AML-193 (cell line): ENCODE measurements at places on chromosomes 3 and 15.

DNA sequence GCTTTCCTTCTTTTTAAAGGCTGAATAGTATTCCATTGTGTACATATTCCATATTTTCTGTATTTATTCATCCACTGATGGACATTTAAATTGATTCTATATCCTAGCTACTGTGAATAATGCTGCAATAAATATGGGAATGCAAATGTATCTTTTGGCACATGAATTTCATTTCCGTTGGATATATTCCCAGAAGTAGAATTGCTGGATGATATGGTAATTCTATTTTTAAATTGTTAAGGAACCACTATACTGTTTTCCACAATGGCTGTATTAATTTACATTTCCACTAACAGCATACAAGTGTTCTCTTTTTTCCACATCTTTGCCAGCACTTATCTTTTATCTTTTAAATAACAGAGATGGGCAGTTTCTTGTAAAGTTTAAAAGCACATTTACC is 302.7 kb downstream of the CTNNB1 start:
- DNase-seq: no peak

DNA sequence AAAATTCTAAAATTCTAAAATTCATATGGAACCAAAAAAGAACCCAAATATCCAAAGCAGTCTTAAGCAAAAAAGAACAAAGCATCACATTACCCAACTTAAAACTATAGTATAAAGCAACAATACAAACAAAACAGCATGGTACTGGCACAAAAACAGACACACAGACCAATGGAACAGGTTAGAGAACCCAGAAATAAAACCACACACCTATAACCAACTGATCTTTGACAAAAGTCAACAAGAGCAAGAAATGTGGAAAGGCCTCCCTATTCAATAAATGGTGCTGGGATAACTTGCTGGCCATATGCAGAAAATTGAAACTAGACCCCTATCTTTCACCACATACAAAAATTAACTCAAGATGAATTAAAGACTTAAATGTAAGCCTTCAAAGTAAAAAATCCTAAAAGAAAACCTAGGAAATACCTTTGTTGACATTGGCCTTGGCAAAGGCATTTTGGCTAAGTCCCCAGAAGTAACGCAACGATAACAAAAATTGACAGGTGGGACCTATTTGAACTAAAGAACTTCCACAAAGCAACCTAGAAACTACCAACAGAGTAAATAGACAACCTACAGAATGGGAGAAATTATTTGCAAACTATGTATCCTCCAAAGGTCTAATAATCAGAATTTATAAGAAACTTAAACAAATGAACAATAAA is 56.9 kb downstream of the TTBK2 start:
- DNase-seq: no peak

GRCh38 chr15:99704444-99704838 is 28.8 kb downstream of the LYSMD4 start:
- DNase-seq: peak; percentile 89

DNA sequence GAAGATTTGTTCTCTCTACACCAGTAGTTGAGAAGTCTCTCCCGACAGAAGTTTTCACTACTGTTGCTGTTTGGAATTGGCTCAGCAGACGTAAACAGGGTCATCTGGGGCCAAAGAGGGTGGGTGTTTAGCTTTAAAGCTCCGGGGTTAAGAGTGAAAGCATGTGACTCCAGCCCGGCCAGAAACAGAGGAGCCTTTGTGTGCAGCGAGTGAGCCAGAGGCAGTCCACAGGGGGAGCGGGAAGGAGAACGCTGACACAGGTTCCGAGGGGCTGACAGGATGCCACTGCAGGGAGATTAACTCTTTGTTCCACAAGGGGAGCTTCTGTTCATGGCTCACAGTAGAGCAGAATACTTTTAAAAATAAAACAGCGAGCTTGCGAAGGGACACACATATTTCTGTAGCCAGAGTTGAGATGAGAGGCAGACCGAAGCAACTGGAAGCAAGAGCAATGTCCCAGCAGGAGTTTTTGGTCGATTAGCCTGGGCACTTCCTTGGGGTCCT is 26.9 kb downstream of the BMF start:
- peak; percentile 48 for DNase-seq

DNA sequence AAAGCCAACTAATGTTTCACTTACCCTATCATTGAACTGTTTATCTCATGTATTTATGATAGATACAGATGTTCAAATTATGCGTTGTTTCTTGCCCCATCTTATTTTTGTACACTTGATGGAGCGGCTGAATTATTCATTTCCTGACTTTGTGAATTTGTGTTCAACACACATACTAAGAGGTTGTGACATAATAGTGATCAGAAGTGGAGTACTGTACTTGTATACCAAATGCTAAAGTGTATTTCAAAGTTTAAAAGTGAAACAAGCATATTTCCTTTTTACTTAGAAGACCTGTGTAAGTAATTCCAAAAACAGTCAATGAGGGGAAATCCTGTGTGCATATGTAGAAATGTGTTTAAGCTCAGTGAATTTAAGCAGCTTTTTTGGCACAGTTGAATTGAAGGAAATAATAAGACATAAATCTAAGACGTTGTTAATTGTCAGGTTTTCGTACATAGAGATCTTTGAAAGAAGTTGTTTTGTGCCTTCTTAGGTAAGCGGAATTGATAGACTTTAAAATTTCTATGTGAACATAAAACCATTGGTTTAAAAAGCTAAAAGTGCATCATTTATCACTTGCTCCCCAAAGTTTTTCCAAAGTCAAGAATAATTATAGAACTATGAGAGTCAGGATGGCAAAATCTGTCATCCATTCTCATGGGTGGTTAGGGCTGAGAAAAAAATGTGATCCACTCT is 1.9 kb downstream of the NFKBIZ start:
- peak; percentile 26 for DNase-seq

DNA sequence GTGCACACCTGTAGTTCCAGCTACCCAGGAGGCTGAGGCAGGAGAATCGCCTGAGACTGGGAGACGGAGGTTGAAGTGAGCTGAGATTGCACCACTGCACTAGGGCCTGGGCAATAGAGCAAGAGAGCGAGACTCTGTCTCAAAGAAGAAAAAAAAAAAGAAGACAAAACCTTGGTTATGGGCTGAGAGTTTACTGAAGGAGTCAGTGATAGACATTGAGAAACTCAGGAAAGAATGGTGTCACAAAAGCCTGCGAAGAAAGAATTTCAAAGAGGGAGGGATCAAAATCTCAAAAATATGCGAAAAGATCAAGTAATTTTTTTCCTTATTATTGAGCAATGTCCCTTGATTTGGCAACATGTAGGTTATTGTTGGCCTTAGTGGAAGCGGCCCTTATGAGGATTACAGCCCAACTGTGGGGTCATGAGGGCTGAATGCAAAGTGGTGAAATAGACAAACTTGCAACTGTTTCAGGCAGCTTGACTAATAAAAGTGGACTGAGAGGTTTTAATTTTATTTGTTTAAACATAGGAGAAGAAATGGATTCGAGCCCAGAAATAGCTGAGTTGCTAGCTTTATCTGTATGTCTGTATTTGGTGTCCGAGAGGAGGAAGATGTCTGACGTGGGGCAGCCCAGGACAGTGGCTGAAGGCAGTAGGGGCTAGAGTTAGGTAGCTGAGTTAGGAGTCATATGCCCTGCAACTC is 18.8 kb upstream of the CELF6 start:
- DNase-seq: peak; percentile 30

DNA sequence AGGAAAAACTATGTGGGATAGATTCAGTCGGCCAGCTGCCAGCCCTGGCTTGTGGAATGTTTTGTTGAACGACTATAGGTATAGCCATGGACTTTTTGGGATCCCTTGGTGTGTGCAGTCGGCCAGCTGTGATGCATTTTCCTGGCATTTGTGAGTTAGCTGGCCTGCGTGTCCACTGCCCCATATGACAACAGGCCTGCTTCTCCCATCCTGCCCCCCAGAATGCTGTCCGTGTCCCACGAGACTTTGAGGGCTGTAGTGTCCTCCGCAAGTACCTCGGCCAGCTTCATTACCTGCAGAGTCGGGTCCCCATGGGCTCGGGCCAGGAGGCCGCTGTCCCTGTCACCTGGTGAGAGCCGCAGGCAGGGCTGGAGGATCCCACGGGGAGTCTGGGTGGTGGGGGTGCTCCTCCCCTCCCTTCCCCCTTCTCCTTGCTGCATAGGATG is 23.6 kb downstream of the PTPN23 start:
- DNase-seq: no peak

DNA sequence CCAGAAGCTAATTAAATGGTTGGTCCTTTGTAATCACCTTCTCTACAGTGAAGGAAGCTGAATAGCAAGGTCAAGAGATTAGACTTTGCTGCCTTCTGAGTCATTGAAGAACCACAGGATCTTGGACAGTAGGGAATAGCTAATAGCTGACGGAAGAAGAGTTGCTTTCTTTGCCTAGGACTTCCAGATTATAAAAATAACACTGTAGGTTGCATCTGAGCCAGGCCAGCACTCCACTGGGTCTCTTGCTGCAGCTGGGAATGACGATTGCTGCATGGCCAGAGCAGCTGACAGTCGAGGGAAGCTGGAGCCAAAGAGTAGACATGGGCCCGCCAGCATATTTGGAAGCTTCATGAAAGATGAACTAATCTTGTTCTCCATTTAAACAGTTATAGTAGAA is 81.5 kb upstream of the KCNMB2 start:
- DNase-seq: no peak

GRCh38 chr3:127451321-127451720 is 139.2 kb downstream of the TPRA1 start:
- no peak for DNase-seq

DNA sequence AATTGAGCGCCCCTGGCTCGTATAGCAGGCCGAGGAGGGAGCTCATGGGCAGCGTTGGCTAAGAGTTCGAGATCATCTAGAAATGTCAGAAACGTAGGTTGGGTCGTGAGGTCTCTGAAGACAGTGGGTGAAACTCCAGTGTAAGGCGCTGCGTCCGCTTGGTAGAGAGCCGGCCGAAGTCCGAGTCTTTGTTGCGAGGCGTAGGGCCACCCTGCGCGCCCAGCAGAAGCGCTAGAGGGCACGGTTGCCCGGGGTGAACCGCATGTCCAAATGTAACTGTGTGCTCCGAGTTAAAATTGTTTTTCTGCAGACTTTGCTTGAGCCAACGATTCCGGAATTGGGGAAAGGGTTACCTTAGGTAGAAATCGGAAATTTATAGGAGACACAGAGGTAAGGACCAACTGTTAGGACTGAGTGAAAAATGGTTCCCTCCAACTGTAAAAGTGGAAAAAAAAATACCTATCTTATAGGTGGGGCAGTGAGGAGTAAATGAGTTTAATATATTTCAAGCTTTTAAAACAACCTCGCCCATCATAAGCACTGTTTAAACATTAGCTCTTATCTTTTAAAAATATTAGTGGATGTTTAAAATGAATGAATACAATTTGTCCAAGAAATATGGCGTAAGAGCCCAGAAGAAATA is 993 bp upstream of the SIAH2 start:
- DNase-seq: peak; percentile 75

DNA sequence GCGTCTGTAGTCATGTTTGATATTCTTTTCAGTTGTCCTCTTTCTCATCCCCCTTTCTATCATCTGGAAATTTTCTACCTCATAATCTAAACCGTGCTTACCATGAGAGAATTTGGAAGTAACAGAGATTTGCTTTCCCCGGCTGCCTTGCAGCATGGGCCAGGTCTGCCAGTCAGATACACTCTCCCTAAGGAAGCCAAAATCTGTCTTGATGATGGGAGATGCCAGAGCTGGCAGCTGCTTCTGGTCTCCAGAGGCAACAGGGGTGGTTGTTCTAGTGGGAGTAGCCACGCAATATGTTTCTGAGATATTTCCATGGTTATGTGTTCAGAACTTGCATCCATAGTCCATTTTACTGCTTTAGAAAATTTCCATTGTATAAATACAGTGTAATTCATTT is 218.9 kb upstream of the RORA start:
- DNase-seq: no peak

GRCh38 chr15:74958320-74958907 is 1.8 kb upstream of the RPP25 start:
- no peak for DNase-seq

DNA sequence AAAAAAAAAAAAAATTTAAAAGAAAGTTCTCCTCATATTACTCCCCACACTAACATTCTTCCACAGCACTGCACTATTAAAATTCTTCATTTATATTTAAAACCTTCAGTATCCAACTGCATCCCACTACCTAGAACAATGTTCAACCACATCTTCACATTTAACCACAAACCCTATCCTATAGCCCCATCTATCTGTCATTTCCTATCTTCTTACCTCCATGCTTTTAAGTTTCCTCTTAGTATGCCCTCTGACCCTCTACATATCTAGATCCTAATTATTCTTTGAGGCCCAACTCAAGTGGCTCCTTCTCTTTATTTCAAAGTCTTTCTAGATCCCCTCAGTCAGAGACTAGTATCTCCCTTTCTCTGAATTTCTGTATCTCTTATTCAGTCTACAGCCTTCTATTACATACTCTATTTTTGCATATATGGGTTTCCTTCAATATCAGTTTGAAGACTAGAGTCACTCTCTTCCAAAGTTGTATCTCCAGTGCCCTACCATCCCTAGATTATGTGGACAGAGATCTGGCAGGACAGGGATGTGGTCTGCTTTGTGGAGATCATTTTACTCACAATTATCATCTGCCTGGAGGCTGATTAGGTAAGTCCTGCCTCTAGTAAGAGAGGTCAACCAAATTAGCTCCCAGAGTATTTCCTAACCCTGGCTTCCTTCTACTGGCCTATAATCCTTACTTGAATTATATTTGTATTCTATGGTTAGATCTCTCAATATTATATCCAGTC is 1.4 kb downstream of the CIAO2A start:
- DNase-seq: peak; percentile 41

DNA sequence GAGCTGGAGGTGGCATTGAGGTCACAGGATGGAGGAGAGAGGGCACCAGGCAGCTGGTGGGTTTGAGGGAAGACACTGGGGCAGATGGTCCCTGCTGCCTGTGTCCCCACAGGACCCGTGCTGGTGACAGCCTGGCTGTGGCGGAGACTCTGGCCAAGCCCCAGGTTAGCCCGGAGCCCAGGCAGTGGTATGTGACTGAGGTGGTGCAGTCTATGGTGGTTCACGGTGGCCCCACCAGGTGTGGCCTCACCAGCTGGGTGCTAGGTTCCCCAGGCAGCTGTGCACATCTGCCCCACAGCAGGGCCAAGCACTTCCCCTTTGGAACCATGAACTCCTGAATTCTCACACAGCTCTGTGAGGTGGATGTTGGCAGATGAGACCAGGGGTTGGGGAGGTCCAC is 15.4 kb downstream of the PLXNA1 start:
- DNase-seq: no peak

DNA sequence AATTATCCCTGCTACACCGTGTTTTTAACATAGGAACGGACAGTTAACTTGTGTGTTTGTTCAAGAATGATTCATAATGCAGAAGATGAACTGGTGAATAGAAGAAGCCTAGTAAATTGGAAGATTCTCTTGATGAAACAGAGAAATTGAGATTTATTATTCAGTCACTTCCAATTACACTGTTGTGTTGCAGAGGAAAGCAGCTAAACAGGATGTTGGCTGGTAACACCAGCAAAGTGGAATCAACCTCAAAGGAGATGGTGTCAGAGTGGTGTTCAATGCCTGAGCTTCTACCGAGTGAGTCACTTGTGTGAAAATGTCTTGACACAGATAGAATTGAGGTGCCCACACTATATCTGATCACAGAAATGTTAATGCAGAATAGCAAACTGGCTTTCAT is 399.6 kb downstream of the LPP start:
- no peak for DNase-seq

GRCh38 chr3:32595323-32595722 is 24.7 kb upstream of the DYNC1LI1 start:
- no peak for DNase-seq
